Activated CD8-positive, alpha-beta memory T cell treated with anti-CD3 and anti-CD28 coated beads for 1 hour (primary cell): ENCODE measurements at places on chromosomes 6 and 20.
A peak's percentile ranks its signal among the peaks of the same experiment; 100 is the strongest.

GRCh38 chr6:4936681-4937041, 67.2 kb downstream of the RPP40 start:
- no peak for DNase-seq

DNA sequence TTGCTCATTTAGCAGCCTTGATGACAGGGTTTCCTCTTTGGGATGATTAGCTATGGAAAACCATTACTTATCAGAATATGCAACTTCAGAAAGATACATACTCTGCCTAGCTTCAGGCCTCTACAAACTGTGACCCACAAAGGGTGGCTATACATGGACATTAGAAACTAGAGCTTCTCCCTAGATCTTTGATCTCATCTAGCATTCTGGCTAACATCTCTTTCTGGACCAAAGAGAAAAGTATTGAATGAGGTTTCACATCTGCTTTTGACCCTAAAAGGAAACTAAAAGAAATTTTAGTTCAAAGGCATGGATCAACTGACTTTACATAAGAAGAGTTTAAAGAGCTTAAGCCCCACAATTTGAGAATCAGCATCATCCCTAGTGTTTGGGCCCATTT, 12.4 kb upstream of the HMGN3 start:
- no peak for DNase-seq

DNA sequence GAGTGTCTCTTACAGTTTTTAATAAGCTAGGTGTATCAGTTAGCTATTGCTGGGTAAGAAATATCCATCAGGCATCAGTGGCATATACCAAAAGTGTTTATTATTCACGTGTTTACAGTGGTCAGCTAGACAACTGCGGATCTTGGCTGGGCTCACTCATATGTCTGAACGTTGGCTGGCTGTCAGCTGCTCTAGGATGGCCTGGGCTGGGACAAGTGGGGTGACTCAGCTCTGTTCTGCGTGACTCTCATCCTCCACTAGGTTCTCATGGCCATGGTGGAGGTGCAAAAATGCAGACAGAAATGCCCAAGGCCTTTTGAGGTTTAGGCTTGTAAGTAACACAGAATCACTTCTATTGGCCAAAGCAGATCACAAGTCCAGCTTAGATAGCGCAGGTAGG, 22.0 kb downstream of the ZNF341 start:
- no peak for DNase-seq

GRCh38 chr20:7195704-7196103, 428.2 kb downstream of the BMP2 start:
- DNase-seq = no peak

GRCh38 chr6:34143884-34144580, 1.9 kb downstream of the GRM4 start:
- DNase-seq = no peak

- DNase-seq = no peak
These were observed 10.6 kb downstream of the NRN1 start for GRCh38 chr6:5995949-5996713.

- DNase-seq = no peak
These were observed 85.3 kb downstream of the MYLK4 start for GRCh38 chr6:2665146-2666070.

DNA sequence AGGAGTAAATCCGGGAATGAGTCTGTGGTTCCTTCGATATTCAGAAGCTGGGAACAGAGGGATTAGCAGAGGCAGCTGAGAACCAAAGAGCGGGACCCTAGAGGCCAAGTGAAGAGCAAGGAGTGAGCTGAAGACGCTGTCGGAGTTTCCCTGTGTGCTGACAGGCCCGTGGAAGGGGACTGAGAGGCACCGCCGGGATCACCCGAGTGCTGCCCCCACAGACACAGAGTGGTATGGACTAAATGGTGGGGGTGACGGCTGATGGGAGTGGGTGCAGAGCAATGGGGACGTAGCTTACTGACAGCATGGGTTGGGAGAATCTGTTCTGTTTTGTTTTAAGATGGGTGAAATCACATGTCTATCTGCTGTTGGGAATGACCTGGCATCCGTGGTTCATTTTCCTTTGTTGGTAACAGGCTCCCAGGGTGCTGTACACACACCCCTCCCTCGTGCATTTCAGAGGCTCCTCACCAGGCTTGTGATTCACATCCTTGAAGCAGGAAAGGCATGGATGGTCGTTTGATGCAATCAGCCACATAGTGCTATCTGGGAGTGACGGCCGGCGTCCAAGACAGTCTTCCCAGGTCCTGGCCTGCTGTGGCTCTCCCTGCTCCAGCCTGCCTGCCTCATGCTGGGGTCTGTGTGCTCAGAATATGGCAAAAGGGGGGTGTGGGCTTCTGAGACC, 97.4 kb downstream of the THBS2 start:
- no peak for DNase-seq

DNA sequence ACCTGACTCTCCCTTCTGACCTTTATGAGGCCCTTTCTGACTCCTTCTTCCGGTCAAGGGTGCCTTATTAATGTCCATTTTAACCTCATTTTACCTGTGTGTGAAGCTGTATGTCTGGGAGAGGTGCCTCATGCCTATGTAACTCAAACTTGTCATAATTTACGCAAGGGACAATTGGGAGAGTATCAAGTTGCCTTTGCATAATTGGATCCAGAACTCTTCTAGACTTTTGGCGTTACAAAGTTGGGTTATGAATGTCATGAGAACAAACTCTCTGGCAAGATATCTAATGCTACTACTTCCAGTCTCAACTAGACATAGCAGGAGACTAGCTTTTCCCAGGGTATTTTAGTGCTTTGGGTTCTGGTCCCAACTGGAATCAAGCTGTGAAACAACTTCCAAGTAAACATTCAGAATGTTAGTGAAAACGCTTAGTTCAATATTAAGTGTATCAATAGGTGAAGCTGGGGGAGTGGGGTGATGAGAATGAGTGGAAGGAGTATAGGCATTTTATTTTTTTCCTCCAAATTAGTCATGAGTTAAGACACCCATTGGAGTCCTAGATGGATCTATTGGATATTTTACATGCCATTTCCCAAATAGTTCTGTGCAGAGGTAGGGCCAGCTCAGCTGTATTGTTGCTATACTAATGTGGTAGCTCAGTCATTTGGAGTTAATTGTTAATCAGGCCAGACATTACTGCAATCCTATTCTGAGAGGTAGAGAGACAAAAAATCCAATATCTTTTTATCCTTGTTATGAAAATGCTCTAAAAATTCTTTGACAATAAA, 159.9 kb downstream of the TFAP2B start:
- no peak for DNase-seq

DNA sequence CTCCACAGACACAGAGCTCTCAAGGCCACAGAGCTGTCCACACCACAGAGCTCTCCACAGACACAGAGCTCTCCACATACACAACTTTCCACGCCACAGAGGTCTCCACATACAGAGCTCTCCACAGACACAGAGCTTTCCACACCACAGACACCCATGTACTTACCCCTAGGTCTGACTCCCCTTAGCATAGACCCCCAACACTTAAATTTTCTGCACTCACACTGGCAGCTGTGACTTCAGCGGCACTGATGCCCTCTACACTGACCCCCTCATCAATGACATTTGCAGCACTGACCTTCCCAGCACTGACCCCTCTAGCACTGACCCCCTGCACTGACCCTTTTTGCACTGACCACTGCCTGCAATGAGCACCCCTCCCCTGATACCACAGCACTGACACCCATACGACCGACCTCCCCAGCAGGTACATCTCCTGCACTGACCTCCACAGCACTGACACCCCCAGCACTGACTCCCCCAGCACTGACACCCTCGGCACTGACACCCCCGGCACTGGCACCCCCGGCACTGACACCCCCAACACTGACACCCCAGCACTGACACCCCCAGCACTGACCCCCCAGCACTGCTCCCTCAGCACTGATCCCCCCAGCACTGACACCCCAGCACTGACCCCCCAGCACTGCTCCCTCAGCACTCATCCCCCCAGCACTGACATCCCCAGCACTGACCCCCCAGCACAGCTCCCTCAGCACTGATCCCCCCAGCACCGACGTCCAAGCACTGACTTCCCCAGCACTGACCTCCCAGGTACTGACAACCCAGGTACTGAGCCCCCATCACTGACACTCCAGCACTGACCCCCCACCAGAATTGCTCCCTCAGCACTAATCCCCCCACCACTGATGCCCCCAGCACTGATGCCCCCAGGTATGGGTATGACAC, 56.5 kb downstream of the ERMARD start:
- no peak for DNase-seq

- no peak for DNase-seq
These were observed 149.9 kb upstream of the BEND6 start for GRCh38 chr6:56804996-56805395.

DNA sequence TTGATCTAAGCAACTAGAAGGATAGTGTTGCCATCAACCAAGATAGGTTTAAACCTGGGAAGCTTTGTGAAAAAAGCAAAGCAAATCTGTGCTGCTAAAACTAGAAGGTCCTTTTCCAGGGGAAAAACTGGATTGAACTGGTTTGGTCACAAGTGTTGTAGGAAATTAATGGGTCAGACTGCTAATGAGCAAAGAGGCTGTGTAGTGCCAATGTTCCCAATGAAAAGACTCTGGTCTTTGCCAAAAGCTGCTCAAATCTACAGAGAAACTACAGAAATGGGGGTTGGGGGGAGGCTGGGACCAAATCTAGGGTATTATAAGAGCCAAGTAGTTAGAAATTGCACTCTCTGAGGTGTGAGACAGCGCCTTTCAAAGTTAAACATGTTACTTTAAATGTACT, 85.0 kb downstream of the PLCG1 start:
- no peak for DNase-seq

DNA sequence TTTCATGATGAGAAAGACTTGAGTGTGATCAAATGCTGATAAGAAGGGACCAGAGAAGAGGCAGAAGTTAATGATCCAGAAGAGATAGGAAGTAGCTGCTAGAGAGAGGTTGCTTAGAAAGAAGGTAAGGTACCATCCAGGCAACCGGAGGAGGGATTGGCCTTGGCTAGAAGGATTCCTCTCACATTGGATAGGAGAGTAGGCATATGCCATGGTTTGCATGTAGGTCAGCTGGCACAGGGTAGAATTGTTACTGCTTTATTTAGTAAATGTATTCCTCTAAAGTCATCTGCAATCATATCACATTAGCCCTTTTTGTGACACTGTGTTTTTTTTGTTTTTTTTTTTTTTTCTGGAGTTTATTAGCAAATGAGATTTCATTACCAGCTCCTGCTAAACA, 580.9 kb upstream of the FLRT3 start:
- no peak for DNase-seq

DNA sequence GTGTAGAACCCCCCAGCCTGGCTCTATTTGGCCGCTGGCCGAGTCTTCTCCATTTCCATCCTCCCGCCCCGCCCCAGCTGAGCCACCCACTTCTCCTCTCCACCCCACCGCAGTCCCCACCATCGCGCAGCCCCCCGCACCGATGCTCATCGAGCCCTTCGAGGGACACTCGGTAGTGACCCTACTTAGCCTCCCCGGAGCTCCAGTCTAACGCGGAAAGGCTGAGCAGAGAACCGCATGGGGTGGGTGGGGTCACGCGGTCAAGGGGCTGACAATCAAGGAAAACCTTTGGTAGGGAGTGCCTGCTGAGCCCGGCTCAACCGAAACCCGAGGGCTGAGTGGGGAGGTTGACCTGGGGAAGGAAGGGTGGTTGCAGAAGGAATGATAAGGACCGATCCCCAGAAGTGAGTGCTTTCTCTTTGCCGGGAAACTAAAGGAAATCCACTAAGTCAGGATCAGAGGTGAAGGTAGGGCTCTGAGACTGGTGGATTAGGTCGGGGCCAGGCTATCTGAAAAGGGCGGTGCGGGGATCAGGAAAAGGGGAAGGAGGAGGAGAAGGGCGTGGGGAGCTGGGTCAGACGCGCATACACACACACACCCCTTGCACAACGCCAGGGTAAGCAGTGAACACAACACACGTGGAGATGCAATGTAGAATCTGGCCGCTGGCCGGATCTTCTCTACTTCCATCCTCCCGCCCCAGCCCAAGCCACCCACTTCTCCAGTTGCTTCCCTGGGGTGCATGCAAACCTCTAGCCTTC, 49.8 kb downstream of the CPXM1 start:
- no peak for DNase-seq

DNA sequence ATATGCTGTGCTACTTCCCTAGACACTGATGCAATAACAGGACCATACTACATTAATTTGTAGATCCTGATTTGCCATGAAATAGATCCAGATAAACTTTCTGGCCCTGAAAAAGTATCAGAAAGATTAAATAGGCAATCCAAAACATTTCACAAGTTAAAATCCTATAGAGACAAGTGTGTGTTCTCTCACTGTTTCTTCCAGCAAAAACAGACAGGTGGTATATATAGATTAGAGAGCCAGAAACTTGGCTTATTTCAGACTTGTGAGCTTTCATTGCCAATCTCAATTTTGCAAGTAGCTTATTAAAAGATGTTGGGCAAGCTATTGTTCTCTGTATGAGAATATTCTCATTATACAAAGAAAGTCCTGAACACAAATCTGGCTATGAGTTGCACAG, 289.1 kb upstream of the MANEA start:
- DNase-seq = no peak

GRCh38 chr20:62804627-62805154, at the start of gene OGFR:
OGFR (plus strand) TSS chr20:62804835; CDS start chr20:62804860, 25 bp downstream.
- DNase-seq = peak; percentile 62
